Stimulated activated CD4-positive, alpha-beta T cell treated with anti-CD3 and anti-CD28 coated beads, TNF-alpha, amount 100 ng/mL, for 4 hours (primary cell): ENCODE measurements at places on chromosomes 7 and 10.

DNA sequence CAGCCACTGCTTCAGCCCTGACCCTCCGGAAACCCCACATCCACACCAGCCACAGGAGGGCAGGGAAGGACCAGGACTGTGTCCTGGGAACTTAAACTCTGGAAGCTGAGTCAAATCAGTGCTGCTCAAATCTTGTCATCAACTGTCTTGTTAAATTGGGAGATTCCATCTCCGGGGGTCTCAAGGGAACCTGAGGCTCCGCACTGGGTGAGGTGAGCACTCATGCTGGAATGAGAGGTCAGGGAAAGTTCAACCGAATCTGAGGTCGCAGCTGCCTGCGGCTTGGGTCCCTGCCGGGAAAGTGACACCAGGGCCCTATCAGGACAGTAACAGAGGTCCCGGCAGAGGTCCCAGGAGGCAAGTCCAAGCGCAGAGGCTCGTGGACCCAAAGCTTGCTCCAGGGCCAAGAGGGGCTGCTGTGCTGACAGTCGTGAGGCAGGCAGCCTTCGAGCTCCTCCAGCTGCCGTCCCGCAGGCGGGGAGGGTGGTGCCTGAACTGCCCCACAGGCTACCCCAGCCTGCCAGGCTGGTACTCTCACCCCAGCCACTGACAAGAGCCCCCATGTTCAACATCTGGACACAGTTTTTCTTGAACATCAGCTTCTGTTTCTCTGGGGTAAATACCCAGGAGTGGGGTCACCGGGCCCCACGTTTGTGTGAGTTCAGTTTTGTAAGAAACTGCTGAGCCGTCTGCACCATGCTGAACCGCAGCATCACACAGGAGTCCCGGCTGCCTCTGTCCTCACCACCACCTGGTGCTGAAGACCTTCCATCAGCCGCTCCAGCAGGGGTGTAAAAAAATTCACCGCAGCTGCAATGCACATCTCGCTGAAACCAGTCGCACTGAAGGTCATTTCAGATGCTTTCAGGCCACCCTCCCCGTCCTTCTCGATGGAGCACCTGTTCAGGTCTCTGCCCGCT lies 101.0 kb downstream of the DIP2C start:
- no peak for DNase-seq

DNA sequence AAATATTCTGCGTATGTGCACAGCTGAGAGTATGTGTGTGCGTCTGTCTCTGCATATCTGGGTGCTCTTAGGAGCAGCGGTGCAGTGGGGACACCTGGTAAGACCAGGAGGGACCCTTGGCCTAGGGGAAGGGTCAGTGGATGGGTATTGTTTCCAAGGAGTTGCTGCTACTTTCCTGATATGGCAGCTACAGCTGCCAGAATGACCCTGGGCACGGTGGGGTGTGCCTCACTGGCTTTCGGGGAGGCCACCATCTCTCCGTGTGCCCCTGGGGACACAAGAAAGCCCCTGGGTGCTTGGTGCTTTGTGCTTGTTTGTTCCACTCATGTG lies 8.6 kb downstream of the PFKFB3 start:
- no peak for DNase-seq

GRCh38 chr7:17131983-17132655 lies 166.3 kb upstream of the AHR start:
- DNase-seq = no peak

DNA sequence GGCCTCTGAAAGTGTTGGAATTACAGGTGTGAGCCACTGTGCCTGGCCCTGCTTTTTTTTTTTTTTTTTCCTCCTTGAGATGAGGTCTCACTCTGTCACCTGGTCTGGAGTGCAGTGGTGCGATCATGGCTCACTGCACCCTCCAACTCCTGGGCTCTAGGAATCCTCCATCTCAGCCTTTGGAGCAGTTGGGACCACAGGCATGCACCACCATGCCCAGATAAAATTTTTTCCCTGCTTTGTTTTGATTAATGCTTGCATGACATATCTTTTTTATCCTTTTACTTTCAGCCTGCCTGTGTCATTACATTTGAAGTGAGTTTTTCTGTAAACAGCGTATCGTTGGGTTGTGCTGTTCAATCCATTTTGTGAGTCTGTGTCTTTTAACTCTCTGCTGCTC lies 97.0 kb downstream of the ANKRD61 start:
- DNase-seq = no peak

DNA sequence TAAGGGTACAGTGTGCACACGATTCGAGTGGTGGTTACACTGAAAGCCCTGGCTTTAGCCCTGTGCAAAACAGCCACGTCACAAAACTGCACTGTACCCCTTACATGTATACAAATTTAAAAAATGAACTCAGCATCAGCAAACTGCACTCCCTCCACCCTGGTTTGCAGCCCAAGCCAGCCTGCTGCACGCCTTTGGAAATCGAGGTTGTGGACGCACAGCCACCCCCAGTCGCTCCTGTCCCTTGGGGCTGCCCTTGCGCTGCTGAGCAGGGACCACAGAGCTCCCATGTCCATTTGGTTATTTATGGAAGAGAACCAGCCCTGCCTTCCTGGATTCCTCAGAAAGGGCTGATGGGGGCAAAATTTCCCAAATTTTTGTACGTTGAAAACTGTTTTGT lies 98.8 kb downstream of the INPP5A start:
- no peak for DNase-seq

DNA sequence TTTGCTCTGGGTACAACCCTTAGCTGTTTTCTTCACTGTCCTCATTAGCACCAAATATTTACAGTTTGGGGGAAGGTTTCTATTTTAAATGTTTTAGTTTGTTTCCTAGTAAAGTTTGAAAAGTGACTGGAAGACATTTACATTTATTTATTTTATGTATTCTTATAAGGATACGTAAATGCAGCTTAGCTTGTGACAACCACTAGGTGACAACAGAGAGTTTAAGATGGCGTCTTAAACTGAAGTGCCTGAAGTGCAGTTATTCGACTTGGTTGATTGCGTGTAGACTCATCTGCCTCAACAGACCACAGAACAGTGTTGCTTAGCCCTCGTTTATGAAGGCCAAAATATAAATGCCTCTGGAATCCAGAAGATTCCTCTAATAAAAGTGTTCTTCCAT lies 378.2 kb upstream of the MYO3A start:
- DNase-seq = no peak

- DNase-seq = no peak
These were observed 162.0 kb downstream of the KLF6 start for GRCh38 chr10:3622845-3623621.

DNA sequence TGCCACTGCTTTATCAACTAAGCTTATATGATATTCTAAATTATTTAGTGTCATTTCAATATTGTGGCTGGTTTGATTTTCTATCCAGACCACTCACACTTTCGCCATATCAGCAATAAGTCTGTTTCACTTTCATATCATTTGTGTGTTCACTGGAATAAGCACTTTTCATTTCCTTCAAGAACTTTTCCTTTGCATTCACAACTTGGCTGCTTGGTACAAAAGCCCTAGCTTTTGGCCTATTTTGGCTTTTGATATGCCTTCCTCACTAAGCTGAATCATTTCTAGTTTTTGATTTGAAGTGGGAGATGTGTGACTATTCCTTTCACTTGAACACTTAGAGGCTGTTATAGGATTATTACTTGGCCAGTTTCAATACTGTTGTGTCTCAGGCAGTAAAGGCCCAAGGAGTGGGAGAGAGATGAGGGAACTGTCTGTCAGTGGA lies 120.9 kb upstream of the NAMPT start:
- no peak for DNase-seq

- no peak for DNase-seq
These were observed 76.2 kb upstream of the CCDC71L start for GRCh38 chr7:106737202-106737562.

DNA sequence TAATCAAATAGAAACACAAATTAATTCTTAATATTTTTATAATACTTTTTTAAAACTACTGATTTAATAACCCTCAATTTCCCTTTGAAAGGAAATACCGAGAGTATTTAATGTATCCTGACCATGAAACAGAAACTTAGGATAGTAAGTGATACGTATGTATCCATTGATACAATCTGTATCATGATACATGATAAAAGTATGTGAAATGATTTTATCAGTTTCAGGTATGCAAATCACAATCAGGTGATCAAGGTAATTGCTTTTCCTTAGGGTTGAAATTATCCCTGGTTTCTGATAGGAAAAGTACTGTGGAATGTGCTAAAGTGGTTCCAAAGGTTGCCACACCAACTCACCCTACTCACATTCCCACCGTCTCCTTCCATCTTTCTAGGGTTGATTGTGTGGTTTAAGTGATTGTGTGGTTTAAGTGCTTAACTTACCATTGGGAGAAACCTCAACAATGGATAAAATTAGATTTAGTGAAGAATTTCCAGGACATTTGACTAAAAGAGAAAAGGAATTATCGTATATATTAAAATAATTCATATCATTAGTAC lies 138.3 kb downstream of the LRRN3 start:
- DNase-seq = no peak

DNA sequence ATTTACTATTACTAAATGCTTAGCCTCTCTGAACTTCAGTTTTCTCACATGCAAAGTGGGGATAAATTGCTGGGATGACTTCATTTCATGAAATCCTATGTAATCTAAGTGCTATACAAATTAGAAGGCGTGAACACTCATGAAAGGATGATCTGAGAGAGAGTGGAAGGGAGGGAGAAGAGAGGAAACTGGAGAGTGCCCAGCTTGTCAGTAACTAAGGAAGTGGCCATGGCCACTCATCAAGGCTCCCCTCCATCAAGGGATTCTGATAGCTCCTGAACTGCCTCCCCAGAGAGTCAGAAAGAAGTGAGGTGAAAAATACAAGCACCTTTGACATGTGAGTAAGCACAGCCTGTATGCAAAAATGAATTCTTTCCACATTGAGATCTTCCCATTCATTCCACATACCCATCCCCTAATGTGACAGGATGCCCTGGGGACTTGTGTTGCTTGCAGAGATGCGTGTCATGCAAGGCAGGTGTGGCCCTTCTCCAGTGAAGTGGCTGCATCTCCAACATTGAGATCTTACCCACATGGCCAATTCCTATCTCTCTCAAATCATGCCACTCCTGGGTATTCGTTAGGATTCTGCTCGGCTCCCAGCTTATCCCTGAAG lies 76.5 kb upstream of the ITPRID1 start:
- no peak for DNase-seq

DNA sequence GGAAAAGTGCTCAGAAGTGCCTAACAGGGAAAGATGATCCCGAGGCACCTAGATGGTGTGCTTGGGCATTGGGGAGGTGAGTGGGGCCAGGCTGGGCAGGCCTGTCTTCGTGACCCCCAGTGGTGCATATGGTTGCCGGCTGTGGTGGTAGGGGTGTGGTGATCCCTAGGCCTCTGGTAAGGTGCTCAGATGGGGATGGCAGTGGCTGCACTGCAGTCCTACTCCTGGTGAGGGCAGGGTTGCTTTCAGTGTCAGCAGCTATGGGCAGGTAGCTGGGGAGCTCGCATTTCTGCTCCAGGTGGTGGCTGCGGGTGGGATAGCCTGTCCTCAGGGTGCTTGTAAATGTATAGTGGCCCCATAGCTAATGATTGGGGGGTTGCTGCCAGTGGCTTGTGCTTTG lies 154.0 kb downstream of the RAMP3 start:
- no peak for DNase-seq

- no peak for DNase-seq
These were observed 574.4 kb downstream of the PTPRN2 start for GRCh38 chr7:158013085-158013668.

- no peak for DNase-seq
These were observed 228.0 kb downstream of the PRKG1 start for GRCh38 chr10:51302316-51302715.

GRCh38 chr7:47587976-47588375 lies 6.1 kb upstream of the TNS3 start:
- DNase-seq = no peak

GRCh38 chr10:129838794-129839193 lies 125.3 kb downstream of the EBF3 start:
- DNase-seq = no peak

DNA sequence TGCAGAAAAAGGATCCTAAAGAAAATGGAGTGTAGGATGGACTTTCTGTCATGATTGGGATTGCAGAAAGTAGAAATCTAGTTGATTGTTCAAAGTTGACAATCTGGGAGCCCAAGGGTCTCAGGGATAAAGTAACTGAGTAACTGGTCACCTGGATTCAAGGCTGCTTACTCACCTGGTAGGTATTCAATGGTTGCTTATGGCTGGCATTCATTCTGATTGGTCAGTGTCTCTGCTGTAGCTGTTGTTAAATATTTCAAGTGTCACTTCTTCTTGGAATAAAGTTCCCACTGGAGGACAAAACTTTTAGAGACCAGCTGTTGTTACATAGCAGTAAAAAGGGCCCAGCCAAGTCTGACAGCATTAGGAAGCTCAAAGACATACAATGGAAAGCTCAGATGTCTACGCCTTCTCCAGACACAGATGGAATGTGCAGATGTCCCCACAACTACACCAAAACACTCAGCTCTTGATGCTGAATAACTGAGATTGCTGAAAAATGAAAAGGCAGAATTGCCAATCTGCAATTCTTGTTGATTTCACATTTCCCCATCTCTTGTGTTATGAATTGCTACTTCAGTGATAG lies 106.9 kb downstream of the ZNF467 start:
- no peak for DNase-seq

DNA sequence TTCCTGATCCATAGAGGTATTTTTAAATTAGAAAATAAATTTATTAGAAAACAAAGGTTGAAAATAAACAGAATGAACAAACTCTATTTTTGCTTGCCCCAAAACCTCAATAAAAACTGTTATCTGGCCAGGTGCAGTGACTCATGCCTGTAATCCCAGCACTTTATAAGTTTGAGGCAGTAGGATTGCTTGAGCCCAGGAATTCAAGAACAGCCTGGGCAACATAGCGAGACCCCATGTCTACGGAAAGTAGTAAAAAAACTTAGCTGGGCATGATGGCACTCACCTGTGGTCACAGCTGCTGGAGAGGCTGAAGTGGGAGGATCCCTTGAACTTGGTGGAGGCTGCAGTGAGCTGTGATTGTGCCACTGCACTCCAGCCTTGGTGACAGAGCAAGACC lies 10.3 kb downstream of the SLK start:
- DNase-seq = no peak

GRCh38 chr7:27700501-27700900 lies 37.8 kb upstream of the HIBADH start:
- DNase-seq = no peak

DNA sequence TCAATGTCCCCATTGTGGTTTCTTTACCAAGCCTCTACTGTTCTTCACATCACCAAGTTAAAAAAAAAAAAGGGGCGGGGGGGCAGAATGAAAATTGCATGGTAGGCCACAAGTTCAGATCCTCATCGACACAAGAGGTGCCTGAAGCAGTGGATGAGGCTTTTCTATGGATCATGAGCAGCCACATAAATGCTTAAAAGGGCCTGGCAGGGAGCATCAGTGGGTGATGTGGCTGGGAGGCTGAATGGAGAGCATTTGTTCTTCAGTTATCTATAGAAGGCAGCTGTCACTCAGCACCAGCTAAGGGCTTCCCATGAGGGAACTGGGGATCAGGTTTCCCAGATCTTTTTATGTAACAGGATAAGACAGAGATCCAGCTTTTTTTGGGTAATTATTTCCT lies 117.9 kb downstream of the CFTR start:
- DNase-seq = no peak

- DNase-seq = no peak
These were observed 157.5 kb upstream of the PDE1C start for GRCh38 chr7:32227746-32228145.
